ENCODE measurements at places on chromosomes 6 and 20.

DNA sequence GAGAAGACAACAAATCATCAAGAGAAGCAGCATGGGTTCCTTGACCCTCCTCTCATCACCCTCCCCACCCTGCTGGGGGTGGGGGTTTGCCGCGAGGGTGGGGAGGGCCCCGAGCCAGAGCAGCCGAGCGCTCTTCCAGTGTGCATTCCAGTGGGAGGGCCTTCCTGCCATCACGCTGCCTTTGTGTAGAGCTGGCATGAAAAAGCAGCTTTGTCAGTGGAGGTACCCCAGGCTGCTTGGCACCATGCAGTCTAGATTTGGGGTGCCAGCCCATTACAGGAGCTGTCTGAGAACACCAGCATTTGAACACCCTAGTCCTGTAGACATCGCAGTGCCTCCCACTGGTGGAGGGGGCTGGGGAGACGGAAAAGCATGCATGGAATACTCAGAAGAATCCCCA lies 12.2 kb downstream of the BAK1 start:
- no peak for DNase-seq

- DNase-seq: peak; percentile 8
Measured at GRCh38 chr6:39530201-39530759, 194.9 kb downstream of the KIF6 start.

- DNase-seq: no peak
Measured at GRCh38 chr20:63446216-63447024, 26.0 kb downstream of the KCNQ2 start.

DNA sequence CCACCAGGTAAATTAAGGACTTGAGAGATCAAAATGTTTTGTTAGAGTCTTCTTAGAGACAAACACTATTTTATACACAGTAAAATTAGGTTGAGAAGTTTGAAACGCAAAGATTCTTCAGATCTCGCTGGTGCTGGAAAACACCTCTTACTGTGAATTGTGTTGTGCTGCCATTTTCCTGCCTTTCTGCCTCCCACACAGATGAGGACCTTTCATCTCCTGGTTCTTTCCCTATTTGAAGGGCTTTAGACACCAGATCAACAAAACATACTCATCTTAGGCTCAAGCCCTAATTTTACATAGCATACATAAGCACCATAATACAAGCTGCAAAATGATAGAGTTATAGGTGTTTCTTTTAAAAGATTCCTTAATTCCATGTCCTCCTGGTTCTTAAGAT lies 18.6 kb downstream of the STAU1 start:
- DNase-seq: no peak

- DNase-seq: no peak
Measured at GRCh38 chr6:120764312-120764711, 570.0 kb downstream of the TBC1D32 start.

DNA sequence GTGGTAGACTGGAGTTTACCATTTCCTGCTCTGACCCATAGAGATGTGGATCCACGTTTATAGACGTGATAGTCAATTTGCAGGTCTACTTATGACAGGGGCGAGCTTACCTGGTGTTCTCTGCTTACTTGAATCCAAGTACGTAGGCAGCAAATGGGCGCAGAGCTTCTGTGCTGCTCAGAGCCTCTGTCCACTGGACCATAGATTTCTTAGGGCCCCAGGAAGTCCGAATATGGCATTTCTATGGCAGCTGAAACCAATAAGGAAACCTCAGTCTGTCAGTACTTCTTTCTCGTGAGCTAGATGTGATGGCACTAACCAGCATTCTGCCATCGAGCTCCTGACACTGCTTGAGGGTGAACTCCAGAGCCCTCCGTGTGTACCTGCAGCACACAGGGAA lies 19.5 kb upstream of the NPEPL1 start:
- DNase-seq: no peak

DNA sequence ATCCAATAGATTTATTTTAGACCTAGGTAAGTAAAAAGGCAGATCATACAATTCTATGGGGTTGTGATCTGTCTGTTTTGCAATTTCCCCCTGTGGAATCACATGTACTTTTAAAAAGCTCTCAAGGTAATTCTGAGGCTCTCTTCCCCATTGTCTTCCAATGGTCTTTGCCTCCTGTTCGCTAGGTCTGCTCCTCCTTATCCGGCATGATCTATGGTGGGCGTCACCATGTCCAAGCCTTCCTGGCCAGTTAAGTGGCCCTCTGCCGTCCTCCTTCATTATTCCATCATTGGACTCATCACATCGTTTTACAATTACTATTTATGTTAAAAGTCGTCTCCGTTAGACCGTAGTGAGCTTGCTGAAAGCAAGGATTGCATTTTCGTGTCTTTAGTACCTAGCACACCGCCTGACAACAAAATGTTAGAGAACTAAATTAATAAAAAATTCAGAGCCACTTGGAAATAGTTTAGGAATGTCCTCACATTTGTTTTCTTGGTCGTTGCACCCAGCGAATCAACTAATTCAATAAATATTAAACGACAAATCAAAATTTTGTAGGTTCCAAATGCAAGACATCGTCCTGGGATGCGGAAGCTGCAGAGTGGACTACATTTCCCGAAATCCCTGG lies 2.2 kb upstream of the STXBP5 start:
- peak; percentile 6 for DNase-seq

DNA sequence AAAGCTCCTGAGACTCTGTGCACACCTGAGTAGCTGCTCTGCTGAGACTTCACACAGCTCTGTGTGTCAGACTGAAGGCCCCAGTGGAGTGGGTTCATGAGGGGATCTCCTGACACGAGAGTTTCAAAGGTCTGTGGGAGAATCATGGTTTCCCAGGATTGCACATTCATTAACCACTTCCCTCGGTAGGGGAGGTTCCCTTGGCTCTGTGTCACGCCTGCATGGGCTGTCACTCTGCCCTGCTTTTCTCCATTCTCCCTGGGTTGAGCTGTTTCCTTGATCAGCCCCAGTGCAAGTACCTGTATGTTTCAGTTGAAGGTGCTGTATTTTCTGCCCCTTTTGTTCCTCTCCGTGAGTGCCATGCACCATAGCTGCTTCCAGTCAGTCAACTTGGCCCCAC lies 236.9 kb downstream of the EPM2A start:
- DNase-seq: no peak

DNA sequence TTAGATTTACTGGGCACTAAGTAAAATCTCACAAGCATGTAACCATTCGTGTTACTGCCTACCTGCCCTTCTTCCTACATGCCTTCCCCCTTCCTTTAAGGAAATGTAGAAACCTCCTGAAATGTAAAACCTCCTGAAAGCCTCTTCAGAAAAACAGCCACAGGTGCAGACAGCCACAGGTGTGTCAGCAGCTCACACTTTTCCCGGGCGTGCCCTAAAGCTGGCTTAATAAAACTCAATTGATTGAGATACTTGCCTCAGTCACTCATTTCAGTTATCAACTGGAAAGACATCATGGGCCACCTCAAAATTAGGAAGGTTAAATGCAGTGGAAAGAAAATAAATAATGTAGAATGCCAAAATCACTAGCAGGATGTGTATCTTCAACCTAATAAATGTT lies 23.1 kb upstream of the PBOV1 start:
- DNase-seq: no peak

- no peak for DNase-seq
Measured at GRCh38 chr6:21163110-21163837, 430.3 kb upstream of the SOX4 start.

DNA sequence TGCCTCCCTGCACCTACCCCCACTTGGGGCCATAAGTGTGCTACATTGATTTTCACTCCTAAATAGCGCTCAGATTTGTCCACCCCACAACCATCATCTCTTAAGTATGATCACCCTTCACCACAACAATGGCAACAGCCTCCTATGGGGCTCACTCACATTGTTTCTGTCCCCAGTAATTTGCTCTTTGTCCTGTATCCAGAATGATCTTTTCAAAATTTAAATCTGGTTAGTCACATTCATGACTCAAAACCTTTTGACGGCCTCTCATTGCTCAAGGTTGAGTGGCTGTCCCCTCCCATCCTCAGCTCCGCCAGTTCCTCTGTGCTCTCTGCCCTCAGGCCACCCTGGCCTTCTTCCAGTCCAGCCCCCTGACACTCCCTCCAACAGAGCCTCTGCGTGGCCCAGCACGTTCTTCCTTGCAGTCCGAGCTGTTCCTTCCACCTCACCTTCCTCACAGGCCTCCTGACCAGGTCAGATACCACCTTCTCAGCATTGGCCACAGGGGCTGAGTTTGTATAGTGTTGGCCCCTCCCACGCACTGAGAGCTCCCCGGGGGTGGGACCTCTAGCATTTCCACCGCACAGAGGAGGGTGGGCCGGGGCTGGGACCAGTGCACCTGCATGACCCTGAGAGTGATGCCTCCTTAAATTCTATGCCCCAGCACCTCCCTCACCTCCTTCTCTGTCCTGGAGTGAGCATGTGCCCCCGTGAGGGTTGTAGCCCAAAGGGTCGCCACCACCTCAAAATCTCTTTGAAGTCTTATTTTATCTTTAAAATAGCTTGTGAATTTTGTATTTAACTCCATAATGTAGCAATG lies 2.4 kb upstream of the PPP1R3G start:
- DNase-seq: no peak

GRCh38 chr6:75077701-75078100 lies 128.2 kb downstream of the COL12A1 start:
- no peak for DNase-seq

DNA sequence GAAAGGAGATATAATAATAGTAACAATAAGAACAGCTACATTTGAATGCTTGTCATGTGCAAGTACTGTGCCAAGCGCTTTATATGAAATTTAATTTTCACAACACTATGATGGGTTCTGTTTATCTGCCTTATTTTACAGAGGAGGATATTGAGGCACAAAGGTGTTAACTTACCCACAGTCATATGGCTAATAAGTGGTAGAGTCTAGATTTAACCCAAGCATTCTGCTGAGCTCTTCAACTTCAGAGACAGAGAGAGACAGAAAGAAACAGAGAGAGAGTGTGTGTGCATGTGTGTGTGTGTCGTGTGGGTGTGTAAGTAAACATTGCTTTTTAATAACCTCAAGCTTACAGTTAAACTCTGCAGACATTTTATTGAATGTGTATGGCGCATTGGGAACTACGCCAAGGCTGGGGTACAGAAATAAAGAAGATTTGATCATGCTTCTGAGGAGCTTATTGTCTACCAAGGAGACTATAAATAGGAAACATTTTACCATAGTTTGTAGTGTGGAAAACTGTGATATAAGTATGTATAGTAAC lies 12.9 kb downstream of the TBPL1 start:
- DNase-seq: no peak

DNA sequence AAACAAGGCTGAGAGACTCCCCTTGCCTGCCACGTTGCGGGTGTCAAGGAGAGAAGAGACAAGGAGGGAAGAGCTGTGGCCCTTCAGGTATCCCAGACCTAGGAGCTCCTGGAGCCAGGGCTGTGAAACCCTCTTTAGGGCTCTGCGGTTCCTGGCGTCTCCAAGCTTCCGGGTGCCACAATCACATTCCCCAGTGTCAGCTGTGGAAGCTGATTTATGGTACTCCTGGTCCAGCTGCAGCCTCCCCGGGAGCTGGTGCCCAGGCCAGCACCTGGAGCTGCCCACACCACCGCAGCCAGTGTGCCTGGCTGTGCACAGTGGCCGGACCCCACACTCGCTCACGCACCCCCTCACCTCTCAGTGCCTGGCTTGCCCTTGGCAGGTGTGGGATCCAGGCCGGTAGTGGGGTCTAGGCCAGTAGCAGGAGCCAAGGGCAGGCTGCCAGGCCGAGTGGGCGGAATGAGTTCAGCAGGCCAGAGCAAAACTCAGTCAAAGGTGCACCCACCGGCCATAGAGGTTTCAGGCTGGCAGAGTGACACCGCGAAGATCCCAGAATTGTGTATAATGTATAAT lies 58.9 kb upstream of the L3MBTL3 start:
- no peak for DNase-seq

GRCh38 chr6:158939255-158940159 lies 60.5 kb downstream of the RSPH3 start:
- DNase-seq: peak; percentile 35

DNA sequence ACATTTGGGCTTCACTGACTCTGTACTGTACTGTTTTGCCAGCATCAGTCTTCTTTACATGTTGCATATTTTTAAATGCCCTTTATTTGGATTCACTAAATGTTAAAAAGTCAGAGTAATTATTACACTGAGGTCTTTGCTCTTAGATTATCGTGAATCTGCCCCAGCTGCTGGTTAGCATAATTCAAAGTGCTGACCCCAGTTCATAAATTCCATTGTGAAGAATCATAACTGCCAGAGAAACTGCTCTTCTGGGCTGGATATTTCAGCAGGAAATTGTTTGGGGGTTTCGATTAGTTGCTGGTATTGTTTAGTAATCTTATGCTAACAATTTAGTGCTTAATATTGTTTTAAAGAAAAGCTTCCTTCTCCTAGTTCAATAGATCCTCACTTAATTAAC lies 682.1 kb upstream of the MAP3K7 start:
- DNase-seq: no peak

DNA sequence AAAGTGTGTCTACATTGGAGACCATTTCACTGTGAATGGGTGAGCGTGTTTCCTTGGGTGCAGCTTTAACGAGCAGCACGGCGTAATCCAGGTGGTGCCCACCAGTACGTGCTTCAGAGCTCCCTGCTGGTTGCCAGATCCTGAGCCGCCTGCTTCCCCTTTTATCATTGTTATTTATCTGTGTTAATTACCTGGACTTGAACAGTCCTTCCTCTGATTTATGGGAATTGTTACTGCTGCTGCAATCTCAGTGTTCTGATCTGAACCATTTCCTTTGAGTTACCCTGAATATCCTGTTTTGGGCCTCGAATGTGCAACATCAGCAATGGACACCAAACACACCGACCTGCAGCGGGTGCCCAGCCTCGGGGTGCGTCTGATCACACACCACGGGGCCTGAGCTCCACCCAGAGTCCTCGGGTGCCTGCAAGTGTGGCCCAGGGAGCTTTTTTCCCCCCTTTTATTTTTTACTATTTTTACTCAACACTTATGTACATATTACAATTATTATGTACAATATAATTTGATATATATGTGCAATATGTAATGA lies 81.3 kb downstream of the RPP40 start:
- no peak for DNase-seq

- DNase-seq: no peak
Measured at GRCh38 chr6:2055911-2056310, 189.5 kb downstream of the GMDS start.

- DNase-seq: no peak
Measured at GRCh38 chr6:170317076-170317475, 10.5 kb downstream of the FAM120B start.

- DNase-seq: no peak
Measured at GRCh38 chr6:29728173-29728874, 5.1 kb downstream of the HLA-F start.

DNA sequence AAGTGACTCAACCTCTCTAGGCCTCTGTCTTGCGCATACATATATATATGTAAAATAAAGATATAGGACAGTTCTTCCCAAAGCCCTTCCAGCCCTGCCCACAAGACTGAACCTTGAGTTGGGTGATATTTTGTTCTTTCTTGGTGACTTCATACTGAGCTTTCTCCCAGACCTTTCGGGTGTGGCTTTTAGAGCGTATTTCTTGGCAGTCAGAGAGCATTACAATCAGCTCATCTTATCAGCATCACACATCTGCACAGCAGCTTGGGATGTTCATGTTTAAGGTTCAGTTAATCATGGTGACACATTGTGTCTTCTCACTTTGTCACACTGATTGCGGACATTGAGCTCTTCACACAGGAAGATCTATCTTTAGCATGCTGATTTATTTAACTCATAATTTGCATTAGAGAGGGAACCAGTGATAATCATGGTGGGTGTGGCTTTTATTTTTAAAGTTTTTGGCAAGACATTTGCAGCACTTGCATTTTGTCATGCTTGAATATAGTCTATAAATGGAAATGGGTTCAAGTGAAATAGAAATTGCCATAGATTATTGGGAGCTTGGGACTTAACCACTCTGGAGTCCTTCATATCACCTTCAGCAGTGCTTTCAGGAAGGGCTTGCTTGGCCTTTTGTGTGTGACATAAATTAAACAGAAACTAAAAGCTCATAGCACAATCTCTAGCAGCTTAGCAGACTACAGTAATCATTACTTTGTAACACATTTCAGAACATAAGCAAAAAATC lies 8.3 kb downstream of the KIF3B start:
- peak; percentile 57 for DNase-seq

Data from germinal center (tissue), 1 donor.